ENCODE measurements at places on chromosomes 6 and 20.

DNA sequence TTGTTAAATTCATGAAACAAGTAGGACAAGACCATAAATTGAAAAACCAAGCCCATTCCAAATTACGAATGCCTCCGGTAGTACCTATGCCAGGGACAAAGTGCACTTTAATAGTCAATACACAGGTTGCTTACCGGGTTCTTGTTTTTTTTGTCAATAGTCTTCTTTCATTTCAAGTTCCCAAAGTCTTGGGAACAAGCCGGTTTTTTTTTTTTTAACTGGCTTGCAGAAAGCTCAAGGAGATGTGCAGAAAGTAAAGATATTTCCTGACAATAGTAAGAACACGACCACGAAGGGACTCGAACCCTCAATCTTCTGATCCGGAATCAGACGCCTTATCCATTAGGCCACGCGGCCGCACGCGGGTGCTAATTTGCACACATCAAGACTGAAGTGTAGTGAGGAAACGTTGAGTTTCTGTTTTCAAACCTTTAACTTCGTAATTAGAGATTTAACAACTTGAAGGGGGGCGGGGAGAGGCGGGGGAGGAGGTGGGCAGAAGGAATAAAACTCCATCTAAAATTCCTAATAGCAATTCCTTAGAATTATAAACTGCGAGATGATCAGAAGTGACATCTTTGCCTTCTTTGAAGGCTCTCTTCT lies 181.0 kb downstream of the TRIM27 start:
- no peak for DNase-seq

DNA sequence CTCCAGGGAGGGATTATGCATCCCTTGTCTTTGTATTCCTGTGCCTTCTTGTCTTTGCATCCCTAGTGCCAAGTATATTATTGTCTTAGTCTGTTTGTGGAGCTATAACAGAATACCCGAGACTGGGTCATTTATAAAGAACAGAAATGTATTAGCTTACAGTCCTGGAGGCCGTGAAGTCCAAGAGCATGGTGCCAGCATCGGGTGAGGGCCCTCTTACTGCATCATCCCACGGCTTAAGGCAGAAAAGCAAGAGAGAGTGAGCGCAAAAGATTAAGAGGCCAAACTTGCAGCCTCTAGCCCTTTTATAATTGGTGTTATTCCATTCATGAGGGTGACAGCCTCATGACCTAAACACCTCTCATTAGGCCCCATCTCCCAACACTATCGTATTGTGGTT lies 8.4 kb upstream of the IGF2R start:
- DNase-seq: no peak

GRCh38 chr20:51480507-51481270 lies 61.8 kb downstream of the NFATC2 start:
- no peak for DNase-seq

- no peak for DNase-seq
Measured at GRCh38 chr6:33610067-33610466, 11.1 kb upstream of the ITPR3 start.

GRCh38 chr6:100460650-100461204 lies 4.0 kb downstream of the SIM1 start:
- no peak for DNase-seq

DNA sequence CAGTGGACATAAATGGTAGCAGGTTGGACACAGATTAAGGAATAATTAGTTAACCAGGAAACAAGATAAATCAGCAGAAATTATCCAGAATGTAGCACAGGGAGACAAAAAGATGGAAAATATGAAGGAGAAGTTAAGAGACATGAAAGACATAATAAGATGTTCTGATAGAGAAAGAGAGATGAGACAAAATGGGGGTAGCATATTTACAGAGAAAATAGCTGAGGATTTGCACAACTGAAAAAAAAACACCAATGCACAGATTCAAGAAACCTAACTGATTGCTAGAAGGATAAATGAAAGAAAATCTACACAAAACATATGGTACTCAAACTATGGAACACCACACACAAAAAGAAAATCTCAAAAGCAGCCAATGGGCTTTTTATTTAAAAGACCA lies 34.6 kb upstream of the TBC1D22B start:
- DNase-seq: no peak
